ENCODE measurements at places on chromosomes 3 and 15.

GRCh38 chr3:33173103-33173502, 45.5 kb downstream of the SUSD5 start:
- DNase-seq: no peak

DNA sequence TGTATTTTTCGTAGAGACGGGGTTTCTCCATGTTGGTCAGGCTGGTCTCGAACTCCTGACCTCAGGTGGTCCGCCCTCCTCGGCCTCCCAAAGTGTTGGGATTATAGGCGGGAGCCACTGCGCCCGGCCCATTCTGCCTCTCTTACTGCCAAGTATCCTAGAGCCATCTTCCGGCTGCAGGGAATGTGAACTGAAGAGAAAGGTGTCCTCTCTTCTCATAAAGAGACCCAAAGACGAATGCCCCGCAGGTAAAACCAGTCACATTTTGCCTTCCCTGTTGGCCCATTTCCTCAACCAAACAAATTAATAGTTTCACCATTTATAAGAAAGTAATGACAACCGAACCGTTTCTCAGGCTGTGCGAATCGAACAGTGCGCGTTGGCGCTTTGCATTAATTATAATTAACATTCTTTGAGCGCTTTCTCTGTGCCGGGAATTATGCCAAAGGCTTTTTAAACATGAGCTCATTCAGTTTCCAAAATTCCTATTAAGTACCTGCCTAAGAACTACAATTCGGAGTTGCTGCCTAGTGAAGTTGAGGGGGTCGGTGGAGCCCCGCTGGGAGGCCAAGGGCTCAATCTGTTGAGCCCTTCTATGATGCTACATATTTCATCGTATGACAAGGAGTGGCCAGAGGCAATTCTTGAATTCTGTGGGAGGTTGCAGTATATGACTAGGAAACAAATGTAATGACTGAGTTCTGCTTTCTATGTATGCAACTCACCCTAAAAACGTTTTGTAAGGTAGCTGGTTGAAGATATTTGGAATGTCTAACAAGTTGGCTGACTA, 819 bp upstream of the RPL24 start:
- DNase-seq: no peak

DNA sequence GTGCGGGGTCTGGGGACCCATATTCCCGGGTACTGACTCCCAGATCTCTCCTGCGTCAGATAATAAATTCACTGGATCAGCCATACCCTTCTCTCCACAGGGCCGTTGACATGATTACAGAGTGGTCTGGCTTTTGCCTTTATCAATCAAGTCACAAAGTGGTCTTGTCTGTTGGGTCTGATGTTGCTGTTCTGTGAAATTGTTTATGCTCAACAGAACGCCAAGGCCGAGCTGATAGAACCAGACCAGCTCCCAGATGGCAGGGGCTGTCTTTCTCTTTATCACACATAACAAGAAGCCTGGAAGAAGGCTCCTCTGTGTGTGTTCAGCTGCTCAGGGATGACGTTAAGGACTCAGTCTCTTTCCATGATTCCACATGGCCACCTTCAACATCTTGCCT, 751 bp upstream of the DCLK3 start:
- DNase-seq: no peak

DNA sequence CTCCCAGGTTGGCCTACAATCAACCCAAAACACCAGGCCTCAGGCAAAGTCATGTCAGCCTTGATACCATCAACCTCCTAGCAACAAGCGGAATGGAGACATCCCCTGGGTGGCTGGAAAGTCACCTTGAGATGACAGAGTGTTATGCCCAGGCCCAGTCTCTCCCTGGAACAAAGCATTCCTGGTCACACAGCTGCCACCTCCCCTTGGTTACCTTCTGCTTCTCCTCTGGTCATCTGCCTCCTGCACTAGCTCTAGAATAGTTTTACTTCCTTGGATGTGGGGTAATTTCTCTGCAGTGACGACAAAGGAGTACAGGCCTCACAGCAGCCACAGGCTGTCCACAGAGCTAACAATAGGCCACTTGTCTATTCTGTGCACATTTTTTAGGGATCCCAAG, 114.9 kb downstream of the RFTN1 start:
- DNase-seq: no peak

GRCh38 chr3:126212620-126213378, 32.4 kb upstream of the ALDH1L1 start:
- no peak for DNase-seq

GRCh38 chr3:157119369-157119951, 40.5 kb downstream of the CCNL1 start:
- DNase-seq: no peak

GRCh38 chr3:75248974-75249373, 415.2 kb upstream of the FRG2C start:
- no peak for DNase-seq

GRCh38 chr3:151155409-151156128, 47.4 kb downstream of the GPR171 start:
- no peak for DNase-seq

DNA sequence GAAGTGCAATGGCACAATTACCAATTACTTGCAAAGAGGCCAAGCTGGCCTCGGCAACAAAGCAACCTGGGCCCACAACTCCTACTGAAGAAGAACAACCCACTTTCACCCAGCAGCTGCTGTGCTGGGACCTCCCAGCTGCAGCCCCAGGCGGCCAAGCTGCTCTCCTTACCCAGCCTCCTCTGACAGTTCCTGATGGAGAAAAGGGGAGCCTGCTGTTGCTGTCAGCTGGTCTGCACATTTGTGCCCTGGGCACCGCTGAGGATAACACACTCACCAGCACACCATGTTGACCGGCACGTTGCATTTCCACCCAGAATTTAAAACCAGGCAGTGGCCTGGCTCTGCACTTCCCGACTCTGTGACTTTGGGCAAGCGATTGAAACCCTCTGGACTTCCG, 33.6 kb downstream of the SSUH2 start:
- DNase-seq: no peak

GRCh38 chr15:33158366-33158765, 36.1 kb downstream of the FMN1 start:
- DNase-seq: no peak

Data from naive thymus-derived CD8-positive, alpha-beta T cell (primary cell).